ENCODE measurements at places on chromosomes 5 and 9.

DNA sequence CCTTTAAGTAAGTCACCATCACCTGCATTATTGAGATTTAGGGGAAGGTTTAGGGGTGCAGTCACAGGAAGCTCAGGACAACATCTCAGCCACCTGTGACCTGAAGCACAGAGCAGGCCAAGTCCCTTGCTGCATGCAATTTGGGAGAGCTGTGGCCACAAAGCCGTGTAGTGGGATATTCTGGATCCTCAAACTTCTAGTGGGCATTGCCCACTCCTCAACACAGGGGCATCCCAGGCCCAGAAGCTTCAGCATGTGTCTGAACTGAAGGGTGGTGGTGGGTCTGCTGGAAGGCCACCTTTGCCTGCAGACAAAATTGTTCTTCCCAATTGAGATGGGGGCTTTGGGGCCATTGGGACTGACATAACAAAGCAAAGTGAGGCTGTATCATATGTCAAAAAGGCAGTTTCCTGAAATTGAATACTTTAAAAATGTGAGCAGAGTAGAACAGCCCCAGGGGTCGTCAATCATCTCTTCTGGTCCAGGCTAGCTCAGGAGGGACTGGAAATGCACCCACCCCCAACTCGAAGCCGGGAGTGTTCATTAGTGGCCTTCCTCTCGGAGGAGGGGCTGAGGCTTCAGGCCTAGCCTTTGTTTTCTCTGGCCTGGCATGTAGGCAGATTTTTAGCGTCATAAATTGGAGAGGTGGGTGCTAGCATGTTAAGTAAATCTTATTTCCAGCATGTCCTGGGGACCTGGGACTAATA is 2.8 kb upstream of the GADD45G start:
- DNase-seq: no peak

- peak; percentile 21 for DNase-seq
Measured at GRCh38 chr5:55407059-55407684, 99.4 kb downstream of the MTREX start.

GRCh38 chr5:8234179-8234770 is 365.3 kb downstream of the MTRR start:
- no peak for DNase-seq

DNA sequence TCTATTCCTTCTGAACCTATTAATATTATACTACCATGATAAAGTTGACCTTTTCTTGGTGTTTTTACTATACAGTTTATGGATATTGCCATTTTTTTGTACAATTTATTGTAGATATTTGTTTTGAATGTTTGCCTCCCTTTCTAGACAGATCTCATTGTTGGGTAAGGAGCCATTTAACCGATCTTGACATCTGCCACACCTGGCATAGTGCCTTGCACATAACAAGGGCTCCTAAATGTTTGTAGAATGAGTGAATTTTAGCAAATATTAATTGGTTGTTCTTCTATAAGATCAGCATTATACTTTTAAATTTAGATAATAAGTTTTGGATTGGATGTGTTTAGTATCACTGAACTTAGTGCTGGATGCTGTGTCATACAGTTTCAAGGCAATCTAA is 175.3 kb downstream of the GDNF start:
- no peak for DNase-seq

GRCh38 chr9:110257956-110258355 is 1.6 kb upstream of the TXN start:
- no peak for DNase-seq

GRCh38 chr5:101678481-101679193 is 617.4 kb downstream of the SLCO4C1 start:
- peak; percentile 46 for DNase-seq

DNA sequence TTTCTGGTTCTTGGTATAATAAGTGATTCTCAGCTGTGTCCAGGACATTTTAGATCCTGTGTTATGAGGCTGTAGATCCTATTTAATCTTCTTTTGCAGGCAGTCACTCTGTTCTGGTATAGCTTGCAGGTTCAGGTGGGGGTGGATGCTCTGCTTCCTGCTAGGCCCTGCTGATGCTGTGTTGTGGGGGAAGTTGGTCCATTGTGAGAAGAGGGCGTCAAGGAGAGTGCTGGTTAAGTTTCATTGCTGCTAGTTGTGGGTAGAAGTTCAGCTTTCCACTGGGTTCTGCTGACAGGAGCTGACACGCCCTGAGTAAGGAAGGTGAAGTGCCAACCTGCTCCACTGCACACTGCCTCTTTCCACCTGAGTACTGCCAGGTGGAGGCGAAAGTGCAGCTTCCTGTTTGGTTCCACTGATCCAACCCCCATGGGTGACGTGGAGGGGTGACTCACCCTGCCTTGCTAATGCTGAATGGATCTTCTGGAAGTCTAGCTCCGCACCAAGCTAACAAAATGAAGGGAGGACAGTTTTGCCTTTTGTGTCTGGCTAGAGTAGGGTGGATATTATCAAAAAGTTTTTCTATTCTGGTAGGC is 16.3 kb downstream of the NMRK1 start:
- DNase-seq: no peak

DNA sequence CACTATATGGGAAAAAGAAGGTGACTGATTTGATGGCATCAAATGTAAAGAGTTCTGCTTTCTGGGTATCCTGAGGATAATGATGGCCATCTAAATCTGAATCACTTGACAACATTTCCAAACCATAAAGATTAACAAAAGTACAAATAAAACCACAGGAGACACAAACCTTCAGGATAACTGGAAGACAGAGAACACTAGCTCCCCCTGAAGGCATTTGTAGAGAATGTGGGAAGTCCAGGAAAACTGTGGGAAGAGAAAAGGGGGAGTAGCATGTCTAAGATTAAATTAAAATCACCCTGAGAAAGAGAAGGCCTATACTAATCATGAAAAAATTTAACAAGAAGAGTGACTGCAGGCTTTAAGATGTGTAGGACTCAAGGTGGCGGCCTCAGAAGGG is 116.2 kb downstream of the PRELID2 start:
- DNase-seq: no peak

GRCh38 chr5:187042-187431 is 4.3 kb upstream of the LRRC14B start:
- no peak for DNase-seq

- no peak for DNase-seq
Measured at GRCh38 chr9:121308765-121309164, 40.8 kb downstream of the GSN start.

GRCh38 chr9:31519424-31519823 is 865.0 kb upstream of the ACO1 start:
- no peak for DNase-seq

DNA sequence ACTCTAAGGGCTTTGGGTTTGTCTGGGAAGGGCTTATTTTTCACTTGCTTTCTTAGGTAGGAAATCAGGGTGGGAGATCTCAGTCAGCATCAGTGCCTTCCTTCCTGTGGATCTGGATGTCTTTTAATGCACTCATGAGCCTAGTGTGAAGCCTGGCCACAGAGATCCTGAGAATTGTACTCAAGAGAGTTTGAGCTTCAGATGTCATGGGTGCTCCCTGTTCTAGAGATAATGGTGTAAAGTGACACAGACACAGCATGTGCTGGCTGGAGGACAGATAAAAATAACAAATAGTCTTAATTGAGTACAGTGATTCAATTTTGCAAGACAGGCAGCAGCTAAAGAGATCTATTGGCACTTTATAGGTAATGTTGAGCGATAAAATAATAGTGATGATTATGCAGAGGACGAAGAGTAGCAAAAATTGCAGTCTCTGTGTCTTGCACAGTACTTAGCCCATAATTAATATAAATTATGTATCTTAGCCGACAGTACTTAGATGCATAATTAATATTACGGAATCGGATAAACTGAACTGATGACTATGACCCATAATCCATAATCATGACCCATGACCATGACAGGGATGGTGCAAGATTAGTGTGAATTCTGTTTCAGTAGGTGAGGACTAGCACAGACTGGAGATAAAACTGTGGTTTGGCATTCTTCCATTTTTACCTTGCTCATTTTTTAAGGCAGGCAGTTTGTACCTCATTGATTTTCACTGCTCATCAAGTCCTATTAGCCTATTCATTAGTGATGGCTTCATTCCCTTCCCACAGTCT is 408.7 kb upstream of the PIK3R1 start:
- DNase-seq: no peak

GRCh38 chr9:126482361-126483044 is 131.2 kb upstream of the LMX1B start:
- no peak for DNase-seq

GRCh38 chr5:25544652-25545249 is 900.0 kb upstream of the CDH10 start:
- DNase-seq: no peak

- no peak for DNase-seq
Measured at GRCh38 chr5:10987276-10987924, 226.4 kb upstream of the DAP start.

GRCh38 chr5:9437741-9438240 is 108.1 kb downstream of the SEMA5A start:
- no peak for DNase-seq

- DNase-seq: no peak
Measured at GRCh38 chr9:114624677-114625076, 13.6 kb downstream of the TMEM268 start.

DNA sequence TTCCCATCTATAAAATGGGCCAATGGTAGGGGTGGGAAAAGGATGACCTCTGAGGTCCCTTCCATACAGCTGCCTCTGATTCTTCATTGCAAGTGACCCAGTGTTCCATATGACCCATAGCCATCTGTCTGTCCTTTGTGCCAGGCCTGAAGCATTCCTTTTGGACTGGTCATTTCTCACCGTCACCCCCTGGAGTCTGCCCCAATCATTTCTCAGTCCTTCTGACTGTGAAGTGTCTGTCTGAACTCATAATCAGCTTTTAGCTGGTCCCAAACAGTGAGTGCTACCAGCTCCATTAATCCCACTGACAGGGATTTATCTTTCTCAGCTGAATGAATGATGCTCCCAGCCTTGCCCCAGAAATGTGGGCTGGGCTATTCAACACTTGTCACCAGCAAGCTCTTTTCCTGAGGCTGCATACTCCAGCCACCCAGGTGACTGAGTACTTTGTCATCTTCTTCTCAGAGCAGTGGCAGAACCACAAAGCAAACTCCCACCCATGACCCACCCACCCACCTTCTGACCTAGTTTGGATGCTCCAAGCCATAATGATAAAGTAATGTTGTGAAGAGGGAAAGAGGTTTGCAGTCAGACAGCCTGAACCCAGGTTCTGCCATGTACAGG is 37.4 kb downstream of the KCNIP1 start:
- no peak for DNase-seq

DNA sequence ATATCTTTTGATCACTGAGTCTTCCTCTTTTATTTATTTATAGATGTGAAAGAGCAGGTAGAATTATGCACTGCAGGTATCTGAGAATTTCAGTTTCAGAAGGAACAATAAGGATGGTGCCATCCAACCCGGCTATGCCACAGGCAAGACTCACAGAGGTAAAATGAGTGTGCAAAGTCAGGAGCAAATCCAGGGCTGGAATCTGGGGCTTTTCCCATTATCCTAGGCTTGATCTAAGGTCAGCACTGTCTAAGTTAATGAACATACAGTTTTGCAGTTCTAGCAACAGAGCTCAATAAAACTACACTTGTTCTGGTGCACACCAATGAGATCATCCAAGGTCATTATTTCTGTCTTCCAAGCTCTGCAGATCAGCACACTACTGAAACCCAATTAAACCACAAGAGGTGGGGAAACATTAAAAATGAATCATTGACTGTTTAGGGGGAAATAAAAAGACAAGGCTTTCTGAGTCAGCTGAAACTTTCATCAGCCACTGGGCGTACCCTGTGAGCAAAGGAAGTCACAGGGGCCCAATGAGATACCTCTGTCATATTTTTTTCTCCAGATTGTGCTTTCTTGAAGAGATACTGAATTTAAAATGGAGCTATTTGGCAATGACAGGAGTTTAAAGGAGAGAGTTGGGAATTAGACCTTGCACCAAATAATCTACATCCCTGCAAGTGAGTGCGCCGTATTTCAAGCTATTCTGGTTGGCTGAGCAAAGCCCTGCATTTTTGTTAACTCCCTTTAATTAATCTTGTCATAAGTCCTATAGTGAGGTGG is 662.2 kb upstream of the ZNF608 start:
- no peak for DNase-seq

GRCh38 chr9:89476546-89476945 is 21.4 kb downstream of the SEMA4D start:
- DNase-seq: no peak
